RWPE1 (cell line): ENCODE measurements at places on chromosomes 1 and 21.

- DNase-seq = no peak
These were observed 10.9 kb upstream of the DPT start for GRCh38 chr1:168739908-168740307.

DNA sequence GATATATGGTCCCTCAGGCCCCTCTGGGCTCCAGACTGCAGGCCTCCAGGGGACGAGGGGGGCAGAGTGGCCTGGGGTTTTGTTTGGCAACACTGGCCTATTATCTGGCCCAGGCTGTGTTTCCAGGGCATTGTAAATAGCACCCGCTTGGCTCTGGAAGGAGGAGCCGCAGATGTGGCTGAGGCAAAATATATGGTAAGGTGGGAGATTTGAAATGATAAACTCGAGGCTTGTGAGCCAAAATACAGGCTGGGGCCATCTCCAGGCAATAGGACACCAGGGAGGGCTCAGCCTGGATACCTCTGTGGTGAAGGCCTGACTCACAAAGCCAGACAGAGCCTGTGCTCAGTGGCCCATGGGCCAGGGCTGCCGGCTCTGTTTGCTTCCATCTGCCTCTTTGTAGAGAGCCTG, 14.0 kb downstream of the NAV1 start:
- no peak for DNase-seq

- no peak for DNase-seq
These were observed 17.9 kb upstream of the ABCG1 start for GRCh38 chr21:42200906-42201614.

DNA sequence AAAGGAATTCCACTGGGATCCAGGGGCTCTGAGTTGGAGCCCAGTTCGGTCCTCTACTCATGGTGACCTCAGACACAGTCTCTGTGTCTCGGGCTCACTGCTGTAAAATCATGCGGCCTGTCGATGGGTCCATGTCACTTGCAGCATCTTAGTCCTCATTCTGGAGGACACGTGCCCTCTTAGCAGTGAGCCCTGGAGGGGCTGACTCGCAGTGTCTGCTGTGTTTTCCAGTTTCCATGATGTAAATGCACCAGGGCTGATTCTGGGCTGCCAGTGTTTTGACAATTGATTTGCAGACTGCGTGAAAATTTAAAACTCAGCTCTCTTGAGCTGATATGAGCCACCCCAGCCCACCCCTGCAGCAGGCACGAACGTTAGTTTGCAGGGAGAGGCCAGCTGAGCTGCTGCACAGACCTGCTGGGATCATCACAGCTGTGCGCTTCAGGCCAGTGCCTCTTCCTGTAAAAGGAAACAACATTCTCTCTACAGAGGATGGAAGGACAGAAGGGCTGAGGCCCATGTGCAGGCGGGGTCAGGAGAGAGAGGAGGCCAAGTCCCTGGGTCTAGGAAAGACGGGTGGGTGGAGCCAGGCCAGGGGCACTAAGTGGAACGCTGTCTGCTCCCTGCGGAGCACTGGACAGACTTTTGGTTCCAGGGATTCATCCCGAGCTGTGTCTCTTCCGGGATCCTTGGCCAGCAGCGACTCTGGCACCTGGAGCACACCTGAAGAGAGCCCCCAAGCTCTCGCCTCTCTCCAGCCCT, 42.6 kb downstream of the RSPH1 start:
- no peak for DNase-seq

DNA sequence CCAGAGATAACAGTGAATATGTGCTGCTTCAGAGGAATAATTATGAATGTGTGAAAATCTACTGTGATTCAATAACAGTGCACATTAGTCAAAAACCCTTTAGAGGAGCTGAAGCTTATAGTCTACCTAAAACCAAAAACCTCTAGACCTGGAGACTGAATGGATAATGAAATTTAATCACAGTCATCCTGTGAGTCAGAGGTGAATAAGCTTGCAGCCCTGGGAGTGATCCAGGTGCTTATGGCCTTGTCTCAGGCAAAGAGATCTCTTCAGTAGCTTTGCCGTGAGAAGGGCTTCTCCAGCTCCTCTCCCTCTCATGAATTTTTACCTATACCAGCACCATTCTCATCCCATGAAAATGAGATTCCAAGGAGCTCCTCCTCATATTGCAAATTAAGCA, 81.3 kb upstream of the RGS4 start:
- peak; percentile 76 for DNase-seq

- no peak for DNase-seq
These were observed 110.1 kb upstream of the LMO4 start for GRCh38 chr1:87218618-87219017.

DNA sequence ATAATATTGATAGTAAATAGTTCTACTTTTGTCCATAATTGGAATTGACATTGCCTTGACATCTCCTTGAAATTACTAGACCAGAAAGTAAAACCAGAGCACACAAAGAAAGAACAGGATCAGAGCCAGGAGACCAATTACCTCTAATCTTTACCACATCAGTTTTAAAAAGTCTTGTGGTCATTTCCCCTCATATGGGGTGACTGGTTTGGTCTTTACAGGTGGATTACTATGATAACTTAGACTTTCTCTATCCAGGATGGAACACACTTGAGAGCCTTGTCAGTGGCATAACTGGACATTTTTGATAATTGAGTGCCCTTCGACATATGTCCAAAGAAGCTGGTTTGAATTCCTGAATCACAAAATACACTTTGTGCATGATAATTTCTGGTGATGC, 1148.1 kb upstream of the NCAM2 start:
- no peak for DNase-seq

DNA sequence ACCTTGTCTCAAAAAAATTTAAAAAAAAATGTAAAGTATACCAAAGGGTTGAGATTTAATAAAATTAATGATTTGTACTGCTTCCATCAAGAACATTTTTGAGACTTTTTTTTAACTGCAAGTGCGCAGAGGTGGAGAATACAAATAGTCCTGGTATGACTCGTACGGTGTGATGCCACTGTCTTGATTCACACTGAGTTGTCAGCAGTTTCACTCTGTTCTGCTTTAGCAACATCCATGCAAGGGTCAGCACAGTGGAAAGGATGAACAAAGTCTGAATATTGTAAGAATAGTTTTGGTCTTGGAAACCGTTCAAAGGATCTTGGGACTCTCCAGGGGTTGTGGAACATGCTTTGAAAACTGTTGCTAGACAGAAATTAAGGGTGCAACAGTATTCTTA, 40.2 kb downstream of the EXO1 start:
- no peak for DNase-seq
